Stimulated activated naive CD4-positive, alpha-beta T cell treated with Interleukin-2 at 50 U/mL for 16 hours (primary cell): ENCODE measurements at places on chromosomes 12 and 14.

GRCh38 chr14:41615011-41615595 is 8.4 kb downstream of the LRFN5 start:
- no peak for DNase-seq

GRCh38 chr14:94180655-94181271 is 6.6 kb downstream of the PPP4R4 start:
- no peak for DNase-seq

DNA sequence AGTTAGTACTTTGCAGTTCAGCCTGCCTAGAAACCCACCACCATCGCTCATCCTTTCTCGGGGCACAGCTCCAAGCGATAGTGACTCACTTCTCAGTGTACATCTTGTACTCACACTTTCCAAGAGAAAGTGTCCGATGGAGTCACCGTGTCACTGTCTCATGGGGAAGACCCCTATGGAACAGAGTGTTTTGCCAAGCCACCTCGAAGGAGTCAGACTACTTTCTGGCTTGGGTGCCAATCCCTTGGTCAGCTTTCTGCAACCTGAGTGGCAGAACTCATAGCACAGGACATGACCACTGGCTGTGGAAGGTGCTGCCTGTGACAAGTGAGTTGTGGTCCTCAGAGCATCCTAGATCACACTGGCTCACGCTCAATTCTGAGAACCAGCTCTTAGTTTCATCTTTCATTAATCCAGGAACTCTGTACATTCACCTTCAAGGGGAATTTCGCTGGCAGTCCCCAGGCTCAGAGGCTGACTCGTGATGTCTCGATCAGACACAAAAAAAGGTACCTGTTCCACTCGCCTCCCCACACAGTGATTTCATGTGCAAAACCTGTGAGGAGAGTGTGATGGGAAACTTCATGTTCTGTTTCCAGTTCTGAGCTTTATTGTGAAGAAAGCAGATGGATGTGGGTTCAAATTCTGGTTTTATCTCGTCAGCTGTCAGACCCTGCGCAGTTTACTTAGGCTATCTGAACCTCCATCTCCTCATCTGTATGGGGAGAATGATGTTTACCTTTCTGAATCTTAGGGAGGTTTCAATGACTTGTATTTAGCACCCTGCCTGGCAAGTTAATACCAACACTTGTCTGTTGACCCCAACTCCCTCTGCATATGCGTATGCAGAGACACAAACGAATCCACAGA is 127.3 kb upstream of the CCND2 start:
- DNase-seq, result peak; percentile 76

DNA sequence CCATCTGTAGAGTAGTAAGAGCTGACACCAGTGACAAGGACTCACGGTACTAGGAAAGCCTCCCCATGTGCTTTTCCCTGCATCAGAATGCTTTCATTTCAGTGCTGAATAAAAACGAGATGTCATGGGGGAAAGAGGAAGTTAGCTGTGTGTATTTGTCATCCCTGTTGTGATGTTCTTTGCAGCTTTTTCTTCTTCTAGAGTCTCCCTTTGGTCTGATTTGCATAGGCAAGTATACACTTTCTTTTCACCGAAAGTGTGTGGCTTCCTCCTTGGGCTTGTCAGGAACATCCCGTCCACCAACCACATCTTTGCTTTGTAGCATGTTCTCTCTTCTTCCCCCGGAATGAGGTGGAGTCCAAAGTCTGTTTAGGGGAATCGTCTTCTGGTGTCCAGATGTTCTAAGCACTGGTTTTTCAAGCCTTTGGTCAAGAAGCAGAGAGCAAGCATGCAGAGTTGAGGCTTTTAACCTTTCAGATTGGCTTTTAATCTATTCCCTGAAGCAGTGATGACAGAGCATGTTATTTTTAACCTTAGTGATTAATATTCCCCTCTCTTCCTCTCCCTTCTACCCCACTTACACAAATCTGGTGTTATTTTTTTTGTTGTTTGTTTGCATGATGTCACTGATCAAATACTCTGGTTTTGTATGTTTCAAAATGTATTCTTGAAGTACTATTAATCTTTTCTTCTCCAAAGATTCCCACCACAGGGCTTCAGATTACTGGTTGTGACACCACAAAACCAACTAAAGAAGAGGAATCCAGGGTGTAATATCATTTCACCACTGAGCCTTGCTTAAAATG is 163.4 kb downstream of the SAMD4A start:
- peak; percentile 13 for DNase-seq

- no peak for DNase-seq
Measured at GRCh38 chr14:23354990-23355389, 2.3 kb upstream of the SLC22A17 start.

GRCh38 chr14:60510951-60511599 is 2.1 kb downstream of the SIX6 start:
- no peak for DNase-seq

- no peak for DNase-seq
Measured at GRCh38 chr12:52358575-52359350, 8.5 kb downstream of the KRT85 start.

GRCh38 chr12:123474485-123475245 is 16.7 kb downstream of the SNRNP35 start:
- no peak for DNase-seq

DNA sequence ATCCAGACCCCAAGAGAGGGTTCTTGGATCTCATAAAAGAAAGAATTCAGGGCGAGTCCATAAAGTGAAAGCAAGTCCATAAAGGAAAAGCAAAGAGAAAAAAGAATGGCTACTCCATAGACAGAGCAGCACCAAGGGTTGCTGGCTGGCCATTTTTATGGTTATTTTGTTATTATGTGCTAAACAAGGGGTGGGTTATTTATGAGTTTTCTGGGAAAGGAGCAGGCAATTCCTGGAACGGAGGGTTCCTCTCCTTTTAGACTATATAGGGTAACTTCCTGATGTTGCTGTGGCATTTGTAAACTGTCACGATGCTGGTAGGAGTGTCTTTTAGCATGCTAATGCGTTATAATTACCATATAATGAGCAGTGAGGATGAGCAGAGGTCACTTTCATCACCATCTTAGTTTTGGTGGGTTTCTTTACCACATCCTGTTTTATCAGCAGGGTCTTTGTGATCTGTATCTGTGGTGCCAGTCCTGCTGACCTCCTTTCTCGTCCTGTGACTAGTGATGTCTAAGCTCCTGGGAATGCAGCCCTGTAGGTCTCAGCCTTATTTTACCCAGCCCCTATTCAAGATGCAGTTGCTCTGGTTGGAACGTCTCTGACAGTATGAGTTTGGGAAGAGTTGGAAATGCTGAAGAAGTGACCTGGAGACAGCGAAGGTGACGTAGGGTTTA is 100.5 kb downstream of the ZNF664 start:
- DNase-seq, result no peak

- no peak for DNase-seq
Measured at GRCh38 chr12:46701356-46701755, 124.4 kb downstream of the SLC38A4 start.

- DNase-seq, result no peak
Measured at GRCh38 chr12:125137766-125138344, 72.6 kb downstream of the AACS start.

- DNase-seq, result no peak
Measured at GRCh38 chr12:106942775-106943174, 12.9 kb upstream of the TMEM263 start.

GRCh38 chr12:131911851-131912477 is 17.1 kb upstream of the PUS1 start:
- DNase-seq, result no peak

- no peak for DNase-seq
Measured at GRCh38 chr14:63962906-63963305, 110.1 kb downstream of the SYNE2 start.

GRCh38 chr14:36955376-36955775 is 217.0 kb downstream of the SLC25A21 start:
- DNase-seq, result no peak

- no peak for DNase-seq
Measured at GRCh38 chr14:105472486-105472991, 2.1 kb upstream of the CRIP2 start.

- no peak for DNase-seq
Measured at GRCh38 chr12:5736527-5736926, 208.5 kb downstream of the ANO2 start.

DNA sequence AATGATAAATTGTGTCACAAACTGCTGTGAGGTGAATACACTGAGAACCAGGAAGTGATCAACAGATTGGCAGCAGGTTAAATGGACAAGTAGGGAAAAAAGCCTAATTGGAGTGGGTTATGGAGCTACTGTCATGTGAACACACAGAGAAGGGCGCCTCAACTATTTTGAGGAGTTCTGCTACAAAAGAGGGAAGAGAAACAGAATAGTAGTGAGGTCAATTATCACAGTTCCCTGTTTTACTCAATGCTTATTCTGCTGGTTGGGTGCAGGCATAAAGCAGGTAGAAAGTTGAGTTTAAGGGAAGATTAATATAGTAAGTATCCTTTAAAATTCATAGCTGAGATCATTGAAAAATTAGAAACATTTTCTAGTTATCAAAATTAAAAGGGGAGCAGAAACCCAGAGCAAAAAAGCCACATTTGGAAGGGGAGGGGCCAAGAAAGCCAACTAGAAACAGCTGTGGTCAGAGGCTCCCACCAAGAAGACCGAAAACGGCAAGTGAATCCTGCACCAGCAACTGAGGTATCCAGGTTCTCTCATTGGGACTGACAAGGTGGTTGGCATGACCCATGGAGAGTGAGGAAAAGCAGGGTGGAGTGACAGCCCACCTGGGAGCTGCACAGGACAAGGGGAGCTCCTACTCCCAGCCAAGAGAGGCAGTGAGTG is 105.7 kb downstream of the ZC3H14 start:
- no peak for DNase-seq

- DNase-seq, result no peak
Measured at GRCh38 chr14:33532553-33532952, 418.3 kb downstream of the EGLN3 start.

GRCh38 chr12:49041881-49042484 is 18.6 kb downstream of the KMT2D start:
- DNase-seq, result no peak

DNA sequence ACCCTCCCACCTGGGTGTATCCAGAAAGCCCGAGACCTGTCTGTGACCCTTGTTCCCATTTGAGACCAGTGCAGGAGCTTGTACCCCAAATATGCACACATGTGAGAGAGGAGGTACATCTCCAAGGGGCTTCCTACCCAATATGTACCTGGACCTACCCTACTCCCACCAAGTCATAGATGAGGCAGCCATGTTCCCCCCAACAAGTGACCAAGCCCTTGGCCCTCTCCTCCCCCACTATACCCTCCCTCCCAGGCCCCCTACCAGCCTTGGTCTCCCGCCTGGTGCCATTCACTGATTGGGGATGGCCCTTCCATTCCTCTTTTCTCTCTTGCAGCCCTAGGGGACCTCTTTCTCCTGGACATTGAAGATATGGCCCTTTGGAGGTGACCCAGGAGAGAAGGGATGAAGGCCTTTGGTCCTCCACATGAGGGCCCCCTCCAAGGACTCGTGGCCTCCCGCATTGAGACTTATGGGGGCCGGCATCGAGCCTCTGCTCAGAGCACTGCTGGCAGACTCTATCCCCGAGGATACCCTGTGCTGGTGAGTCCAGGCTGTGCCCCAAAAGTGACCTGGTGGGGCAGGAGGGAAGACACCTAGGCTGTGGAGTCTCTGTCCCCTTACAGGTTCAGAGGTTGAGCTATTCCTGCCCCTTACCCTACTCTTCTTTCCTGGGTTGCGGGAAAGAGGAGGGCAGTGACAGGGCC is 1.5 kb downstream of the PLEKHG6 start:
- DNase-seq, result no peak

GRCh38 chr12:76127588-76127987 is 43.1 kb upstream of the NAP1L1 start:
- DNase-seq, result no peak

DNA sequence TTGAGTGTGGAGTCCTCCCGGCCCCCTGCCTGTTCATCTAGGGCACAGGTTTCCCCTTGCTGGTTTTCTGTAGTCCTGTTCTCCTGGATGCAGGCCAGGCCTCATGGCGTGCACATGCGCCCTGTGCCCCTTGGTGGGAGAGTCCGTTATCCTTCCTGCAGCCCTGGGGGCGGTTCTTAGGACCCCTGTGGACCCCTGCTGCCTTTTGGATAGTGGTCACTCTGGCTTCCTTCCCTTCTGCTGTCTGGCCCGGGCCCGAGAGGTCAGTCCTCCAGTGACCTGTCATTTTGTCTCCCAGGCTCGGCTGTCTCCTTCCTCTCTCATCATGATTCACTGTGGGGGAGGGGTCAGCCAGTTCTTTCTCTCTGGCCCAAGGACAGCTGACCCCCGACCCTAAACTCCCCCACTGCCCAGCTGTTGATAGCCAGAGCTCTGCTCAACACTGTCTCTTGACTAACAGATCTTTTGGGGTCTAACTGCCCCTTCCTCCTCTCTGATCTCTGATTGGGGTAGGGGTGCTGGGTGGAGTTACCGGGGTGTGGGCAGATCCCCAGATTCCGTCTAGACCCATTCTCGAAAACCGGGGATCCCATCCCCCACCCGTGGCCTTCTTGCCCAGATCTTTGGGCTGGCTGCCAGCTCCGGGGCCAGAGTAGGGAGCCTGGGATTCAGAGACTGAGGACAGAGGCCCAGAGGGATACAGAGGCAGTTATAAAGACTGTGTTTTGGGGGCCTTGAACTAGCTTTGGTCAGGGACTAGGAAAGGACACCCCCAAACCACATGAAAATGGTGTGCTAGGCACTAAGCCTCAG is 7.0 kb downstream of the CCND2 start:
- DNase-seq, result no peak

DNA sequence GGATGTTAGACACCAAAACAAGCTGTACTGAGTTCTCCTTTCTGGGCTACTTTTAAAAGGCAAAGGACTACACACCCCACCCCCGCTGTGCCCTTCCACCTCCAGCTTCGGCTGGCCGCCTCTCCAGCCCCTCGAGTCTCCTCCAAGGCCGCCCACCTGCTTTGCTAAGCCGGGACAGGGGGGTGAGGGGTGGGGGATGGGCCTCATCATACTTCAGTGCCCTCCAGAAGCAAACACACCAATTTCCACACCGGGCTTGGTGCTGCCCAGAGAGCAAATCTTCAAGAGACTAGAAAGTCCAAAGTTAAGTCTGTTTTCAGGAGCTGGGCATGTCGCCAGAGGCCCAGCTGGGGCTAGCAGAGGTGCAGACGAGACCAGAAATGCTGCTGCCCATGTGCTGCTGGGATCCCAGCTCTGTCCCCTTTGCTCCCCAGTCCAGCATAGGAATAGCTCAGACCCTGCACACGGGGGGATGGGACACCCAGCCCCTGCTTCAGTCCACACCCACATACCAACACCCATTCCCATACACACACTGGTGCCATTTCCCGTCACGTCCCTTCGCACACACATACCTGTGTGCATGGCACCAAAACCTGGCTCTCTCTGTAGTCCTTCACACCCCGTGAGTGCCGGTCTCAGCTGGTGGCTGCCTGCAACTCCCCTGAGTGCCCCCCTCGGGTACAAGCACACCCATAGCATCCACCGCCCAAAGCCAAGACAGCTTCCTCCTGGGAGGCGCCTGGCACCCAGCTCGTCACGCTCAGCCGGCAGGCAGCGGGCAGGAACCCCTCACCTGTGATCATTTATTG is 1.0 kb downstream of the SLC6A12 start:
- no peak for DNase-seq
